ENCODE measurements at places on chromosomes 5 and 9.

DNA sequence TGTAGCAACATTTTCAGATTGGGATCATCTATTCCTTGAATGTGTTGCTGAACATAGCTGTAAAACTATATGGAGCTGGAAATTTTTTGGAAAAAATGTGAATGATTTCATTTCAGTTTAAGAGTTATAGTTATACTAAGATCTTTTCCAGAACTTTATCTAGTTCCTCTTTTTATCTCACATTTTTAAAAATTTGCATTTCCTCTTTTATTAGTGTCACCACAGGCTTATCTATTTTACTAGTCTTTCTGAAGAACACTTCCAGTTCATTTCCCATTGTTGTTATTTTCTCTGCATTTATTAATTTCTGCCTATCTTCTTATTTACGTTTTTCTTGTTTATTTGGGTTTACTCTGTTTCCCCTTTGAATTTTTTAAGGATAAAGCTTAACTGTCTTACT lies 46.0 kb upstream of the FSTL4 start:
- no peak for DNase-seq

GRCh38 chr5:54754420-54754819 lies 231.0 kb downstream of the ESM1 start:
- no peak for DNase-seq

DNA sequence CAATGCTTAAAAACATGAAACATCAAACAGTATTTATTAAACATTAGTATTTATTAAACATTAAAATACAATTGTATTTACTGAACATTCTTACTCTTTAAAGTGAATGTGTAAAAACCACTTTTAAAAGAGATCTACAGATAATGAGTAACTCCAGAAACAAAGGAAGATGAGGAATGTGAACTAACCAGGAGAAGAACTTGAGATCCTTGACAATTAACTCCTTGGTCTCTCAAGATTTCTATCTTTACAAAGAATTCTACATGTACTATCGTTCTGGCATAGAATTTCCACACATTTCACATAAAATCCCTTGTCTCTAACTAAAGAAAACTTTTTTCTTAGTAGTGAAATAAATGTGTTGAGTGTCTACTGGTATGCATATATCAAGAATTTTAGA lies 28.7 kb upstream of the IFNE start:
- DNase-seq, result no peak

- DNase-seq, result no peak
These were observed 158.6 kb upstream of the CD180 start for GRCh38 chr5:67355120-67355713.

DNA sequence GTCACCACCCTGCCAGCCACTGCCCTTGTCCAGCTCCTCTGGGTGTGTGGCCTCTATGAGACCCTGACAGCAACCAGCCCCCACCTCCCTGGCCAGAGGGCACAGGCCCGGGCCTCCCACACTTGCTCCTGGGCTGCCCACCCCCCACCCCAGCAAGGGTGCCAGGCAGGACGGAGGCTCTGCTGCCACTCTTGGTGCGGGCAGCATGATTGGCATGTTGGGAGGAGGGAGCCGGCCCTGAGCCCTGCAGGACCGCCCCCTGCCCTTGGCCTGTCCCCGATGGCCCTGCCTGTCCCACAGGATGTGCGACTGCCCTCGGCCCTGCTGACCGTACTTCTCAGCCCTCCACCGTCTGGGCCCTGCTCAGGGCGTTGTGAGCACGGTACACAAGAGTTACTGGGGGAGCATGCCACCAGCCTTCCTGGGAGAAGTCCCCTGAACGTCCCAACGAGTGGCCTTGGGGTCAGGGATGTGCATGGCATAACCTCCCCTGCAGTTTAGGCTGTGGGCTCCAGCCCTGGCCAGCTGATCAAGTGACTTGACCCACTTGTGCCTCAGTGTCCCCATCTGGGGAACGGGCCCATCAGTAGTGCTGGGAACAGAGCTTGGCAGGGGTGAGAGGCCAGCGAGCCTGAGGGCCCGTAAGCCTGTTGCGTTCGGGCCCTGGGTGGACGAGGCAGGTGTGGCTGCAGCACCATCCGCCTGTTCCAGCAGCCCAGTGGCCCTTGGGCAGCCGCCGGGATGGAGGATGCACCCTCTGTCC lies 16.0 kb downstream of the GPSM1 start:
- DNase-seq, result no peak

GRCh38 chr9:135379540-135380267 lies 99.9 kb upstream of the PPP1R26 start:
- DNase-seq, result no peak

GRCh38 chr5:170633235-170634081 lies 129.6 kb downstream of the KCNIP1 start:
- no peak for DNase-seq

DNA sequence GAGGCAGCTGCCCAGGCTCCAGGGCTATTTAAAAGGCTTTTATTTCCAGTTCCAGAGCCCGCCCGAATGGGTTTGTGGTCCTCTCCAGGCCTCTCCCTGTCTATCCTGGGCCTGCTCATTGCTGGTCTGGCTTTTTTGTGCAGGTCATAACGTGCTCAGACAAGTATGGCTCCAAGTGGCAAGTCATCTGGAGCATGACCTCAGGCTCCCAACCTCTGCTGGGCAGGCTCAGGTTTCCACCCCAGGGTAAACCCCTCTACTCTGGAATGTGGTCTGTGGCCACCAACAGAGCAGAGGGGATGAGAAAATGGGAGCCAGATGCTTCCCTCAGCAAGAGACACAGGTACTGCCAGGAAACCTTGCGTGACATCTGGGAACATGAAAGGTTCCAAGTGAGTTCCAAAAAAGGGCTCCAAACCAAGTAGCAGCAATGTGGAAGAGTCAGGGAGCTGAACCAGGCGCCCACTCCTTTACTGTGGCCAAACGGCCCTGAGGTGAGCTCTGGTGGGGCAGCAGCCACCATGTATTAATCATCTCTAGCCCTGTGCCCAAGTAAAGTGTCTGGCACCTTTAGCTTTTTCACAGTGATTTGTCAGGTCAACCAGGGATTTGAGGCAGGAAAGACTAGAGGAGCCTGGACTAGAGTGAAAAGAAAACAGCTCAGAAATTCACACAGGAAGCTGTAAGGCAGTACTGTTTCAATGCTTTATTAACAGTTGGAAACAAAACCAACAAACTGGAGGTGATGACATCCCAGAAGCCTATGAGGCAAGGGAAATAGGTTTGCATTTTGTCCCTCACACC lies 25.7 kb downstream of the PCDHGC5 start:
- DNase-seq, result no peak
